ENCODE measurements at places on chromosomes 4 and X. TPM values are rescaled to one million over a fixed set of nuclear protein-coding genes. Genes with fewer than 3 reads are reported as not detected.

SMR3B gene
- polyA plus RNA-seq, result not detected

MAGEC1 gene
- not detected for polyA plus RNA-seq

NUDT10 gene
- 0.24 TPM for polyA plus RNA-seq

TRPC3 gene
- not detected for polyA plus RNA-seq

FGFBP2 gene
- polyA plus RNA-seq, result not detected

HTATSF1 gene
- polyA plus RNA-seq, result 3.1 TPM

CXorf49B gene
- polyA plus RNA-seq, result not detected

ADH1A gene
- not detected for polyA plus RNA-seq

SLC34A2 gene
- not detected for polyA plus RNA-seq

PNPLA4 gene
- 39.6 TPM for polyA plus RNA-seq

P2RY10 gene
- not detected for polyA plus RNA-seq

AADAT gene
- polyA plus RNA-seq, result 5.2 TPM

KLHL2 gene
- 10.7 TPM for polyA plus RNA-seq

CT47B1 gene
- polyA plus RNA-seq, result not detected

FAM184B gene
- 0.01 TPM for polyA plus RNA-seq

Measured in keratinocyte (primary cell).